ENCODE measurements at places on chromosomes 5 and 9.
A peak's percentile ranks its signal among the peaks of the same experiment; 100 is the strongest.

GRCh38 chr5:170148430-170149205 lies 42.9 kb downstream of the FOXI1 start:
- DNase-seq: no peak

GRCh38 chr5:141493500-141494422 lies 4.9 kb downstream of the PCDHGC5 start:
- peak; percentile 55 for DNase-seq

- no peak for DNase-seq
Observed at GRCh38 chr9:6625363-6625762, 20.2 kb downstream of the GLDC start.

DNA sequence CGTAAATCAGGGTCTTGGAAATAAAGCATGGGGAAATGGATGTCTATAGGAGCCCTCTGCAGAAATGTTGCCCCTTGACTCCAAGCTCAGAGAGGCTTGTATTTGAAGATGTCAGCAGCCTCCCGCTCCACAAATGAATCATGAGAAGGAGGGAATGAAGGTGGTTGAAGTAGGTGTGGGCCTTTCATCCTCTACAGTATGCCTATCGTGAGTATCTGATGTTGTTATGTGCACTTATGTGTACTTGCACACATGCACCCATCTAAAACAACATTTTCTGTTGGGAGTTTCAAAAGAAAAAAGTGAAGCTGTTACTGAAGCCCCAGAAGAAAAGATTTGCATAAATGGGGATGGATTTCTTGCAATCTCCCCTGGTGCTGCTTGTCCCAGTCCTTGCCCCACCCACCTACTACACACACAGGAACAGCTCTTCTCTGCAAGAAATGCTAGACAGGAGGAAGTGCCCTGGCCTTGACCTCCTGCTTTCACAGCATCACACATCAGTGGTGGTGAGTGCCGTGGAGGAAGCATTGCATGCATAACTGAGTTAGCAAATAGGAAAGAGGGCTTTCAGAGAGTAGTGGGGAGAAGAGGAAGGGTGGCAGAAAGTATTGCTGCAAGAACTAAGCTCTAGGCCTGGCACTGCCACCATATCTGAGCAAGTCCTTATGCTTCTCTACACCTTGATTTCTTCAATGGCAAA lies 156.1 kb downstream of the SNX18 start:
- DNase-seq: peak; percentile 27

- no peak for DNase-seq
Observed at GRCh38 chr9:114256827-114257328, 66.0 kb upstream of the ORM1 start.

- no peak for DNase-seq
Observed at GRCh38 chr5:89280103-89281037, 397.4 kb upstream of the MEF2C start.

- peak; percentile 41 for DNase-seq
Observed at GRCh38 chr5:102903074-102903871, 148.2 kb downstream of the PAM start.

Data from cardiac fibroblast (primary cell).